ENCODE measurements at places on chromosomes 16 and 17.

DNA sequence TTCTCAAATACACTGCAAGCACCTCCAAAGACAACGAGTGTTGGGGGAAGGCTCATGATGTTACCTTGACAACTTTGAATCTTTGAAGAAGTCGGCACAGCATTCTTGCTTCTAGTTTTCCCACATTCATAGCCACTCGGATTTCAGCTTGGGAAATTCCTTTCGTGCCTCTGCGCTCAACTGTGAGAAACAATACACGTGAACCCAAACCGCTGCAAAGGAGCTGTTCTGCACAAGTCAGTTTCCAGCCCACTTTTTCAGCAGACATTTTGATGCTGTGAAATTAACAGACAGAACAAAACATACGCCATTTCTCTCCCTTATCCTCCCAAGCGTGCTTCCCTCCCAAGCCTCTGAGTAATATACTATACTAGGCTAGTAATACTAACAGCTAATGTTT lies 41.2 kb downstream of the GTF3C1 start:
- no peak for DNase-seq

DNA sequence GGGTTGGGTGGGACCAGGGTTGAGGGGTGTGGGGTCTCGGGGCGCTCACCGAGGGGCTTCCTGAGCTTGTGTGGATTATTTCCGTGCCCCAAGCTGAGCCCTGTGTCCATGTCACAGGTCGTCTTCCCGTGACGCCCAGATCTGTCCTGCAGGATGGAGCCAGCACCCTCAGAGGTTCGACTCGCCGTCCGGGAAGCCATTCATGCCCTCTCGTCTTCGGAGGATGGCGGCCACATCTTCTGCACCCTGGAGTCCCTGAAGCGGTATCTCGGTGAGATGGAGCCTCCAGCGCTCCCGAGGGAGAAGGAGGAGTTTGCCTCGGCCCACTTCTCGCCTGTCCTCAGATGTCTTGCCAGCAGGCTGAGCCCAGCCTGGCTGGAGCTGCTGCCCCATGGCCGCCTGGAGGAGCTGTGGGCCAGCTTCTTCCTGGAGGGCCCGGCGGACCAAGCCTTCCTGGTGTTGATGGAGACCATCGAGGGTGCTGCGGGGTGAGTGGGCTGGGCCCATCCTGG lies 1.0 kb downstream of the TELO2 start:
- DNase-seq, result peak; percentile 43

- no peak for DNase-seq
Observed at GRCh38 chr17:5915337-5915736, 154.8 kb upstream of the WSCD1 start.

GRCh38 chr17:14760212-14760611 lies 459.3 kb downstream of the HS3ST3B1 start:
- no peak for DNase-seq

Measured in hematopoietic multipotent progenitor cell treated with erythropoietin and hydrocortisone succinate and interleukin-3 and kit ligand, for 8 days (in vitro differentiated cells).